Hematopoietic multipotent progenitor cell treated with erythropoietin and hydrocortisone succinate and interleukin-3 and kit ligand, for 4 days (in vitro differentiated cells): ENCODE measurements at places on chromosomes 11 and 22.
A peak's percentile ranks its signal among the peaks of the same experiment; 100 is the strongest.

DNA sequence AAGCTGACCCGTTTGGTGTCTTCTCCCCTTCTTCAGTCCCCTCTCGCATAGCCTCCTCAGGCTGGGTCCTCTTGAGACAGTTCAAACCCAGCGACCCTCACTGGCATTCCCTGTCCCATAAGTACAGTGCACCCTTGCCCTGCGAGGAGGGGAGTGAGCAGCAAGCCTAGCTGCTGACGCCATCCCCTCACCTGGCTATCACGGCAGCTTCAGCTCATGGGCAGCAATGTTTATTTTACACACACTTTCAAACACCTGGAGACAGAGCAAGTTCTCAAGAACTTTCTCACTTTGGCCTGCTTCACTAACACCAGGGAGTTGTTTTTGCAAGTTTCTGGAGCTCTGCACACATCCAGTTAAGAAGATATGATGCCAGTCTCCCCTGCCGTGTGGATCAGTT lies 189.6 kb upstream of the E2F8 start:
- no peak for DNase-seq

- no peak for DNase-seq
These were observed 73.8 kb downstream of the C11orf58 start for GRCh38 chr11:16812274-16812673.

GRCh38 chr11:99920956-99921355 lies 766.1 kb upstream of the ARHGAP42 start:
- no peak for DNase-seq

- DNase-seq: peak; percentile 56
These were observed 753 bp downstream of the STX3 start for GRCh38 chr11:59755701-59756557.

DNA sequence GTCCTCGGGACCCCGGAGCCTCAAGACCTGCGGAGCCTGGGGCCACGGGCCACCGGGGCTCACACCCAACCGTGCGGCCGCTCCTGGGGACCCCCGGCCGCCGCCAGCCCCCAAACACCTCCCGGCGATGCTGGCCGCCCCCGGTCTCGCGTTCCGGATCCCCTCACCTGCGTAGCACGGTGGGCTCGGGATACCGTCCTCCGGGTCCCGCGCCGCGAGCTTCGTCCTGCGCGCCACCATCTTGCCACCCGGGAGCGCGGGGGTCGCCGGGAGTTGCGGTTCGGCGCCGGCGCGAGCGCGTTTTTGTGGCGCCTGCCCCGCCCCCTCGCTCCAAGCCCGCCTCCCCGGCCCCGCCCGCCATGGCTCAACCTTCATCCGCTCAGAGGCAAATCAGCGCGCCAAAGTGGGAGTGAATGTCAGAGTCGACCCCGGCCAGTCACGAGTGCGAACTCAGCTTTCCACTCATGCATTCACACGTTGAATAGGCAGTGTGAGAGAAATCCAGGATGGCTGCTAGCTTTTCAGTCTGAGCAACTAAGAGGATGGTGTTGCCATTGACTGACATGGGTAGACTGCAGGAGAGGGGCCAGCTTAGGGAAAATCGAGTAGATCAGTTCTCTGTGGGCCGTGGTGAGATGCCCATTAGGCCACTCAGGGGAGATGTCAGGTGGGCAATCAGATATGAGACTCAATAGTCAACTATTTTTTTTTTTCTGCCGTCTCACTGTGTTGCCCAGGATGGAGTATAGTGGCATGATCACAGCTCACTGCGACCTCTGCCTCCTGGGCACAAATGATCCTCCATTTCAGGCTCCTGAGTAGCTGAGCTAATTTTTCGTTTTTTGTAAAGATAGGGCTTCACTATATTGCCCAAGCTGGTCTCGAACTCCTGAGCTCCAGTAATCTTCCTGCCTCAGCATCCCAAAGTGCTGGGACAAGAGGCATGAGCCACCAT lies 28.3 kb downstream of the SERHL2 start:
- peak; percentile 92 for DNase-seq

- no peak for DNase-seq
These were observed 93.8 kb downstream of the WNT7B start for GRCh38 chr22:45882881-45883810.

DNA sequence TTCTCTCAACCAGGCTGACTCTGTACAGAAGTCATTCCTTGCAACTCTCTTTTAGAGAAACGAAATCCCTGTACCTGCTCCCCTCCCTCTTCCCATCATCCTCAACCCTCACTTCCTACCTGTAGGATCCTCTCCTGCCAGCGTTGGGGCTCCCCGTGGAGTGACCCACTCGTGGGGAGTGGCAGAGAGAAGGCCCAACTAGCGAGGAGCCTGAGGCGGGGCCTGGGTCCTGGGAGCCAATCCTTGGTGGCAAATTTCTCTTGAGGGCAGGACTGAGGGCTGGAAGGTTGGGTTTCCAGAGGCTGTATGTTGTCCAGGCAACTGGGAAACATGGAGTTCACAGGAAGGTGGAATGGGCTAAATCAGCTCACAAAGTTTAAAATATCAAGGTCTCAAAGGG lies 10.4 kb downstream of the NHERF4 start:
- peak; percentile 21 for DNase-seq

- DNase-seq: no peak
These were observed 198.2 kb downstream of the SNX19 start for GRCh38 chr11:130718120-130718519.

- no peak for DNase-seq
These were observed 245.5 kb downstream of the SOX6 start for GRCh38 chr11:16110886-16111285.

DNA sequence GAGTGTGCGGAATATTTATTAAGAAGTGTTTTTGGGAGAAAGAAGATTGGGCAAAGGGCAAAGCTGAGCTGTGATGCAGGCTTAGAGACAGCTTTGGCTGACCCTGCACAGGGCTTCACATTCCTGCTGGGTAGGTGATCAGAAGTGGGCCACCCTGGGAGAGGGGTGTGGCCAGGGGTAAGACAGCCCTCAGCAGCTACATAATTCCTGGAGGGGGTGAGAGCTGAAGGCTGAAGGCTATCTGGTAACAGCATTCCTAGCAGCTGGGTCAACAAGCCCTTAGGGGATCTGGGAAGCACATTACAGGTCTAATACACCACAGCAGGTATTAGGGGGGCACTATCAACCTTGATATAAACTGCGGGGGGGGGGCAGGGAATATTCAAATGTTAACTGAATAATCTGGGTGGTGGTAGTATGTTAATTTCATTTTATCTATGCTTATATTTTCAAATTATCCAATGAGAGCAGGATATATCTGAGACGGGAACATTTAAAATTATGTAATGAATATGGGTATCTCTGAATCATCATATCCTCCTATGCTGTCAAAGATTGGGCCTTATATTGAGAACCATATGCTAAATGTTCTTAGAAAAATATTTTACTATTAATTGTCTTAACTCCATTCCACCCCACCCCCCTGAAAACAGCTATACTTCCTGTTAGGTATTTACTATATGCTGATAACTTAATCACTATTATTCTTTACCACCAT lies 5.9 kb downstream of the OOSP1 start:
- DNase-seq: no peak

- no peak for DNase-seq
These were observed 165.7 kb upstream of the GUCY1A2 start for GRCh38 chr11:107183953-107184352.

GRCh38 chr11:124880290-124880611 lies 15.0 kb downstream of the ROBO3 start:
- DNase-seq: no peak

DNA sequence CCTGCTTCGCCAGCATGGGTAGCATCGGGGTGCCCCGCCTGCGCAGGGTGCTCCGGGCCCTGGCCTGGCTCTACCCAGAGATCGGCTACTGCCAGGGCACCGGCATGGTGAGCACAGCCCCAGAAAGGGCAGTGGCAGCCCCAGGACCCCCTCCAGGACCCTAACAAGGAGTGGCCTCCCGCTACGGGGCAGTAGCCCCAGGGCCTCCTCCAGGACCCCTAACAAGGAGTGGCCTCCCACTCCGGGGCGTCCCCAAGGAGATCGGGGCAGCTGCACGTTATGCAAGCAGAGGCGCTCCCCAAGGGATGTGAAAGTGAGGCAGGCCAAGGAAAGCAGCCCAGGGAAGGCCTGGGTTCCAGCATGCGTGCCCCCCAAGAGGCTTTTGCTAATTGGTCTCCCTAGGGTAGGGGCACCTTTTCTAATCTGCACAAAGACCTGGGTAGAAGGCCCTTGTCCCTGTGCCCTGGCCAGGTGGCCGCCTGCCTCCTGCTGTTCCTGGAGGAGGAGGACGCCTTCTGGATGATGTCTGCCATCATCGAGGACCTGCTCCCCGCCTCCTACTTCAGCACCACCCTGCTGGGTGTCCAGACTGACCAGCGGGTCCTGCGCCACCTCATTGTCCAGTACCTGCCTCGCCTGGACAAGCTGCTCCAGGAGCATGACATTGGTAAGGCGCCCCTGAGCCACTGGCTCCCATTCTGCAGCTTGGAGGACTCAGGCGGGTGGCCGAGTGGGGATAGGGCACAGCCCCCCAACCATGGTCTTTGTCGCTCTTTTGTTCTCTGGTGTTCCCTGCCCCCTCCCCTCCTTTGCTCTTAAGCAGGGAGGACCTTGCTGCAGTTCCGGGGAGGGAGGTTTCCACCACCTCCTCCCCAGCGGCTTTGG lies 35.0 kb downstream of the SGSM3 start:
- DNase-seq: no peak

DNA sequence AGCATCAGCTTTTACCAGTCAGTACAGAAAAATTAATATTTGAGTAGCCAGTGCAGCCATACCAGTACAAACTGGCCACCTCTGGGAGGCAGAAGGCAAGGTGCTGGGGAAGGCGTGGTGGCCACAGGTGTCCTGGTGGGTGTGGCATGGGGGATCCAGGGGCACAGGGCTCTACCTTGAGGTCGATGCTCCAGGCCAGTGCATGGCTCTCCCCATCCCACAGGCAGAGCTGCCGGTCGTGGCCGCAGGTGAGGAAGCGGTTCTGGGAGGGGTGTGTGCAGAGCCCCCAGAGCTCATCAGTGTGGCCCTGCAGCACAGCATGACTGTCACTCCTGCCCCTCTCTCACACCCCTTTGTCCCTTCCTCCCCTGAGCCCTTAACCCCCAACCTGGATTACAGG lies 3.8 kb upstream of the MTA2 start:
- no peak for DNase-seq

GRCh38 chr22:23236026-23236425 lies 55.7 kb downstream of the BCR start:
- DNase-seq: no peak

GRCh38 chr11:69578167-69578566 lies 62.8 kb upstream of the CCND1 start:
- no peak for DNase-seq

GRCh38 chr11:944711-945470 lies 19.2 kb downstream of the AP2A2 start:
- no peak for DNase-seq

- no peak for DNase-seq
These were observed 31.3 kb upstream of the OPCML start for GRCh38 chr11:133563505-133564025.

GRCh38 chr11:499201-500076 lies 7.6 kb downstream of the RNH1 start:
- DNase-seq: no peak

GRCh38 chr11:66426314-66426713 lies 5.5 kb downstream of the NPAS4 start:
- DNase-seq: no peak

- DNase-seq: peak; percentile 54
These were observed 908 bp downstream of the PLCB3 start for GRCh38 chr11:64252003-64252872.

- DNase-seq: no peak
These were observed 24.2 kb upstream of the PPARA start for GRCh38 chr22:46125816-46126765.

DNA sequence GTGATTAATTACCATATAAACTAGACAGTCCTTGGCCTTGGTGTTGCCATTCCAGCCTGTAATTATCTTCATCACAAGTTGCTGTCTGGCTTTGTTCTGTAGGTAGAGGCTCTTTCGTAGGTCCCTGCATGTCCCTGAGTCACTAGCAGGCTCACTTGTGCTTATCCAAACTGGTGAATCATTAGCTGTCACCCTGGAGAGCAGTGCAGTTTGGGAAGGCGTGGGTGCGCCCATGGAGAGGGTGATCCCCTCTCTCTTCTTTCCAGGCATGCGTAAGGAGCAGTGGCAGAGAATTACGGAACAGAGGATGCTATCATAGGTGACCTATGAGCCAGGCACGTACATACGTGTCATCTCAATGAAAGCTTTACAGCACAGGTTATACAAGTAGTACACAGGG lies 11.0 kb upstream of the EHF start:
- no peak for DNase-seq

- DNase-seq: no peak
These were observed 5.9 kb upstream of the RAC2 start for GRCh38 chr22:37249986-37250385.

DNA sequence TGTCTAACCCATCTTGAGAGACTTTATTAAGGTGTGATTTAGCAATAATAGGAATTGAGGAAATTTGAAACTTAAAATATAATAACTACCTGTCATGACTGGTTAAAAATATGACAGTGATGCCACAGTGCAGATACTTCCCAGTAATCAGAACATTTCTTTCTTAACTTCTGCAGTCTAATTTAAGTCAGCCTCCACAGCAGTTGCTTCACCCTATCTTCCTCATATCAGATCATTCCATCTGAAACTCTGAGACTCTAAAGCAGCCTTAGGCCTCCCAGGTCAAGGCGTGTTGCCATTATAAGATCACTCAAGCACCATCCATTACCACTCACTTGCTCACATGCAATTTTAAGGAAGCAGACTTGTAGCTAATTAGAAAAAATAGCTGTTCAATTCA lies 302.2 kb downstream of the AASDHPPT start:
- no peak for DNase-seq

GRCh38 chr11:112958670-112959069 lies 2.5 kb upstream of the NCAM1 start:
- no peak for DNase-seq

DNA sequence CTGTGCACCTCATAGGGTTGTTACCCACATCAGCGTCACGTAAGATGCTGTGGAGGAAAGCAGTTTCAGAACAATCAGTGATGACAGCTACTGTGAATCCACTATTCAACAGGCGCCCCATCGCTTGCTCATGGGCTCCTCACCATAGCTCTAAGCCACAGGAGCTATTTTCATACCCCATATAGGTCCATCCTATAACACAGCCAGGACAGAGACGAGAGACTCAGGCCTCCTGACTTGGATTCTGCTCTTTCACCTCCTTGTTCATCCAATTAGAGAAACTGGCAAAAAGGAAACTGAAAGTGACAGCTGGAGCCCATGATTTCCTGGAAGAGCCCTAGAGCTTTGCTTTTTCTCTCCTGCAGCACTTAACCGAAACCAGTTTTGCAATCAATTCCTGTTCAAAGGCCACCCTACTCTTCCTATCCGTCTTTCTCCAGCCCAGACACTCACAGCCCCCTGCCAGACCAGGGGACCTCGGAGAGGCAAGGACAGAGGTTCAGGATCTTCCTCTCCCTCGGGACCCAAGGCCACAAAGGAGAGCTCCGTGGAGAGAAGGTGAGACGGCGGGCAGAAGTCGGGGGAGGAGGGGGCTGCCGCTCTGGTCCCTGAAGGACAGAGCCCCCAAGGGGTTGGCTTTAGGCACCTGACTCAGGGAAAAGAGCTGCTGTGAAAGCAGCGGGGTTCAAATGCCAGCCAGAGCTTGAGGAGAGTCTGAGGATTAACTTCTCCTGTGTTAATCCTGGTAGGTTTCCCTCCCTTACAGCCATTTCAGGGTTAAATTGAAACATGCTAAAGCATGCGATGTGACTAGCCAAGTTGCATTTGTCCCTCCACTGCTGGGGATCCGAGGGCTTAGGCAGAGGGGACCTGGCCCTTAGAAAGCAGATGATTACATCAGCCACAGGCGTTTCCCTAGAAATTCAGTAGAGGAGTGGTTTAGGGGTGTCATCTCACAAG lies at the start of gene APOL6:
Gene APOL6, plus strand, starts transcription at position 381 of the 960 bp plus-strand sequence. CDS start 7,980 bp downstream, outside the sequence.
- DNase-seq: peak; percentile 80
